ENCODE measurements at places on chromosomes 7 and 10.

GRCh38 chr7:42128703-42129102 lies 108.3 kb downstream of the GLI3 start:
- DNase-seq, result no peak

DNA sequence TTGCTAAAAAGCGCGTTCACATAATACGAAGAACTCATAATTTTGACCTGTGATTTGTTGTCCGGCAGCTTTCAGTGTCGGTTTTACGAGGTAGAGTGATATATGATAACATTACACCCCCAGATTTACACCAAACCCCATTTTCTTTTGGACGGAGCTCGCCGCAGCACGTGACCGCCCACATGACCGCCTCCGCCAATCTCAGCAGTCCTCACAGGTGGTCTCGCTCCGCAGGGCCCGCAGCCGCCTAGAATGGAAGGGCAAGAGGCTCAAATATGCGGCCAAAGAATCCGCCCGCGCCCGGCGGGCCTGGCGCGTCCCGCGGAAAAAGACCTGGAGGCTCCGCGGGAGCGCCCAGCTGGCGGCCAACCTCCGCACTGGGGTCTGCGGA lies at the start of gene HOXA7:
HOXA7 (minus strand) TSS at position 168 of the 391 bp plus-strand sequence; CDS start at position 38, 130 bp downstream.
- DNase-seq, result no peak

DNA sequence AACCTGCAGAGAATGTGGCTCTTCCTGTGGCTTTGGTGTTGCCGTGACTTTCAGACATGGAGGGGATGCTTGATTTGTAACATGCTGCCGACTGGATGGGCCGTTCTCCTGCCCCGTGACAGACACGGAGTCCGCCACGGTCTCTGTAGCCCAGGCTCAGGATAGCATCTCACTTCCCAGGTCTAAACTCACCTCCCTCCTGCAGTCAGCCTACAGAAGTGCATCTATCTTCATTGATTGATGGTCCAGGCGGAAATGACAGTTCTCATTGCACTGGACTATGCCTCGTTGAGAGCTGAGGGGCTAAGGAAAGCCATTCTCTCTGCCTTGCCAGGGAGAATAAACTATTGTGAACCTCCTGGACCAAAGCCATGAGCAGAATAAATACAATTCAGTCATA lies 77.5 kb downstream of the CHN2 start:
- DNase-seq, result no peak

- DNase-seq, result no peak
These were observed 154.1 kb upstream of the PDE1C start for GRCh38 chr7:32224276-32224675.

DNA sequence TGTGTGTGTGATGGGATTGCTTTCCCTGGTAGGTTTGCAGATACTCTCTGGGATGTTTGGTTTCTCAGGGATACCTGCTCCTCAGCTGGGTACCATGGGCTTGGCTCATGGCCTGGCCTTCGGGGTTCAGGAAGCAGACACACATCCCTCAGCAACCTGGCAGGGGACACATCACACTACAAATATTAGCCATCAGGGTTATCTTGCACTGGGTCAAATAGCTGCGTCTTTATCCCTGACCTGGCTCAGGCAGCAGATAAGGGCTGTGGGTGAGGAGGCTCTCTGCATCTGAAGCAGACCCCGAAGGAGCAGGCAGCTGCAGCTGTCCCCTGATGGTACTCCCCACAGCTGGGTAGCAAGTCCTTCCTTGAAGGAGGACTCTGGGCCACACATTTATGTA lies 25.7 kb upstream of the CDHR3 start:
- no peak for DNase-seq

DNA sequence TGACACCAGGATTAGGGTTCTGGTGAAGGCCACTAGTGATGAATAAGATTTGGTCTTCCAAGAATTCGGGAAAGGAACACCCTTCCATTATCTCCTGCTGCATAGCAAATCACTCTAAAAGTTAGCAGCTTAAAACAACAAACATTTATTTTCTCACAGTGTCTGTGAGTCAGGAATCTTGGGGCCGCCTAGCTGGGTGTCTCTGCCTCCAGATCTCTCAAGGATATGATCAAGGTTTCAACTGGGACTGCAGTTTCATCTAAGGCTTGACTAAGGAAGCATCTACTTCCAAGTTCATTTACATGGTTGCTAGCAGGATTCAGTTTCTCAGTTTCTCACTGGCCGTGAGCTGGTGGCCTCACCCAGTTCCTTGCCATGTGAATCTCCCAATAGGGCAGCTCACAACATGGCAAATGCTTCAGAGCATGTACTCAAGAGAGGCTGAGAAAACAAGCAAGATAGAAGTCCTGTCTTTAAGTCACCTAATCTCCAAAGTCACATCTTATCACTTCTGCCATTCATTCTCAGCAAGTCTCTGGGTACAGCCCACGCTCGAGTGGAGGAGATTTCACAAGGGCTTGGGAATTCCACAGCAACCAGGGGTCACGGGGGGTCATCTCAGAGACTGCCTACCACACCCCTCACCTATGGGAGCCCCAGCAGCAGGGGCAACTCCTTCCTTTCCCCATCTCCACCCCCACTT lies 26.8 kb downstream of the TLX1 start:
- DNase-seq, result no peak

DNA sequence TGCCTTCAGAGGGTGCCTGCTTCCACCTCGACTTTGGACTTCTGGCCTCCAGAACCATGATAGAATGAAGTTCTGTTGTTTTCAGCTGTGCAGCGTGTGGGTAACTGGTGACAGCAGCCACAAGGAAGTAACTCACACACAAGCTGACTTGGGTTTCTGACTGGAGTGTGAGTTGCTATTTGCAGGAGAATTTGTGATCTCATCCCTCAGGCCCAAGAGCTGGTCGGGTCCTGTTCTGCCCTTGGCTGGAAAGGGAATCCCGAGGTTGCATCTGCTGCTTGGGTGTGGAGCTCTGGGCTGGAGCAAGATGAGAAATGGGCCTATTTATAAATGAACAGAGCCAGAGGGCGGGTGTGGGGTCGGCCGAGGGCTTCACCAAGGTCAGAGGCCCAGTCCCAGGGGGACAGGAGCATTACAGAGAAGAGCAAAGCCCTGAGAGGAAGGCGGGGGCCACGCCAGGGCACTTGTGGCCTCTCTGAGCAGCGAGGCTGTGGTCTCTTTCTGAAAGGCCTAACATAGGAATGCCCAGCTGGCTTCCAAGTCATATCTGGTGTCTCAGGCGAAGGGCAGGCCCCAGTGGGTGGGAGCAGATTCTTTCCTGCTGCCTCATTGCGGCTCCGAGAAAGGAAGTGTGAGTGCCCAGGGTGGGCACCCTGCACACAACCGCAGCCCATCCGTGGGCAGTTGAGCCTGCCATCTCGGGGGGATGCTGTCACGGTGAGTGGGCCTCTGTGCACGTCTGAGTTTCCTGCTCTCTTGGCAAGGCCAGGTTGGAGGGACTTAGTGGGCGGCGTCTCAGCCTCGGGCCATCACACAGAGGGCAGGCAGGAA lies 26.5 kb upstream of the C10orf71 start:
- DNase-seq, result no peak

- DNase-seq, result no peak
These were observed 59.9 kb downstream of the BMPER start for GRCh38 chr7:33965183-33965744.

DNA sequence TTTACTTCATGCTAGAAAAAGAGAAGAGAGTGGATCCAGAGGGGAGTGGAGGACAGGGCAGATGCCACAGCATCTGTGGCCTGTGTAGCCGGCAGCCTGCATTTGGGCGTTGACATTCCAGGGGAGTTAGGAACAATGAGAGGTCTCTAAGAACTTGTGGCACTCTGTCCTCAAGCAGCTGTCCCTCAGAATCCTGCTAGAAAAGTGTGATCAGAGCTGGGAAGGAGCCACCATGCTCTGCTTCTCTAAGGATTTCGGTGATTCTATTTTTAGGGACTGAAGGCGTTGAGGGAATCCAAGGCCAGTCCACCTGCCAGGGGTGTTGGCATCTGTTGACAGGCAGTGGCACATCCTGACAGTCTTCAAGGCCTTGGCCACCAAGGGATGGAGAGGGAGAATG lies 7.6 kb downstream of the LRIT2 start:
- no peak for DNase-seq

GRCh38 chr10:108771106-108771505 lies 1152.2 kb downstream of the XPNPEP1 start:
- no peak for DNase-seq

- DNase-seq, result no peak
These were observed 205.0 kb downstream of the BBS9 start for GRCh38 chr7:33334349-33334748.

- DNase-seq, result no peak
These were observed 121.7 kb downstream of the C7orf25 start for GRCh38 chr7:42790196-42790595.

DNA sequence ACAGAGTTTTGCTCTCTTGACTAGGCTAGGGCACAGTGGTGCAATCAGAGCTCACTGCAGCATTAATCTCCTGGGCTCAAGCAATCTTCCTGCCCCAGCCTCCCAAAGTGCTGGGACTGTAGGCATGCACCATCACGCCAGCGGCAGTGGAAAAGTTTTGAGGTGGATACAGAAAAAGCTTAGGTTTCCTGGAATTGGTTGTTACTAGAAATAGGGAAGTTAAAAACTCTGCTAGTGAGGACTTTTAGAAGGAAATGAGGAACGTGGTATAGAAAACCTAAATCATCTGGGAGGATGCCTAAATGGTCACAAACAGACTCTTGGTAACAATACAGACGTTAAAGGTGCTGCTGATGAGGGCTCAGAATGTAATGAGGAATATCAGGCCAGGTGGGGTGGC lies 10.9 kb upstream of the SNX8 start:
- DNase-seq, result no peak

DNA sequence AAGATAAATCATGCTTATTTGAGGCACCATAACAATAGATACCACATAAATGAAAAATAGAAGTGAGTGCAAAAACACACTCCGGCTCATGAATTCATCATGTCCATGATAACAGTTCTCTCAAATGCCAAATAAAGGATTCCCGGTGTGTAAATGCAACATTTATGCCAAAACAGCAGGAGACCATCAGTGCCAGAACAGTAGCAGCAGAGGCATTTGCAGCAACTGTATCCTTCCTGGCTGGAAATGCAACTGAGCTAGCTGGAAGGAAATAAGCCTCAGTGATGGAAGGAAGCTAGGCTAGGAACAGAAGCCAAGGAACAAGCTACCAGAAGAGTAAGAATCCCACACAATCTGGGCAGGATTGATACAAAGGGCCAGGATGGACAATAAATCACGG lies 79.9 kb upstream of the THSD7A start:
- DNase-seq, result no peak

DNA sequence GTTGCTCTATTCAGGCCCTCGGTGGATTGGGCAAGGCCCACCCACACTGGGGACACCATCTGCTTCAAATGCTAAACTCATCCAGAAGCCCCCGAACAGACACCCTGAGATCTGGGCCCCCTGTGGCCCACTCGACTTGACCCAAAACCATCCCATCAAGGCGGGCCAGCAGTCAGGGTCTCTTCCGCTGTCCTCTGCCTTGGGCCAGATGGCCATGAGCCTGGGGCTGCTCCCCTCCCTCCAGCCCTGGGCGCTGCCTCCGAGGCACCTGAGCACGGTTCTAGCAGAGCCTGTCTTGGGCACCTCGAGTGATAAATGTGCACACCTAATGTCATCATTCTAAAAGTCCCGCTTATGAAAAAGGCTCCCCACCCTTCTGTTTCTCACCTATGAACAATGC lies 449.4 kb downstream of the TCERG1L start:
- DNase-seq, result no peak

DNA sequence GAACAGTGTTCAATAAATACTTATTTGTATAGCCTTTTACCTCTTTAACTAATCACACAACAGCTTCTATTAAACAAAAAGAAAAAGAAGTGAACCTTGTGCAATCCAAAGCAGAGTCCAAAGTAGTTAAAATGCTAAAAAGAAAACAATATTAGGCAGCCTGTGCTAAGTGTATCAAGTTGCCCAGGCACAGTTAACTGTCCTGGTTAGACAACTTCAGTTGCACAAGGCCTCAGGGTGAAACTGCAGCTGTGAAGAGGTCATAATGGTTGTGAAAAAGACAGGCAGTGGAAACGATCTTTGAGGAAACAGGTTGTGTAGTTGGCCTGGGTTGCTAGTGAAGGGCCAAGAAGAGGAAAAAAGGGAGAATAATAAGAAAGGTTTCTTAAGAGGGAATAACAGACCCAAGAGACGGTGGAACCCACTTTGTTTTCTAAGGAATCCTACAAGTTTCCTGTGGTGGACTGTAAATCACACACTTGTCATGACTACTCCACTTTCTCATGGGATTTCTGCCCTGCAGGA lies 6.0 kb upstream of the CROT start:
- DNase-seq, result no peak

DNA sequence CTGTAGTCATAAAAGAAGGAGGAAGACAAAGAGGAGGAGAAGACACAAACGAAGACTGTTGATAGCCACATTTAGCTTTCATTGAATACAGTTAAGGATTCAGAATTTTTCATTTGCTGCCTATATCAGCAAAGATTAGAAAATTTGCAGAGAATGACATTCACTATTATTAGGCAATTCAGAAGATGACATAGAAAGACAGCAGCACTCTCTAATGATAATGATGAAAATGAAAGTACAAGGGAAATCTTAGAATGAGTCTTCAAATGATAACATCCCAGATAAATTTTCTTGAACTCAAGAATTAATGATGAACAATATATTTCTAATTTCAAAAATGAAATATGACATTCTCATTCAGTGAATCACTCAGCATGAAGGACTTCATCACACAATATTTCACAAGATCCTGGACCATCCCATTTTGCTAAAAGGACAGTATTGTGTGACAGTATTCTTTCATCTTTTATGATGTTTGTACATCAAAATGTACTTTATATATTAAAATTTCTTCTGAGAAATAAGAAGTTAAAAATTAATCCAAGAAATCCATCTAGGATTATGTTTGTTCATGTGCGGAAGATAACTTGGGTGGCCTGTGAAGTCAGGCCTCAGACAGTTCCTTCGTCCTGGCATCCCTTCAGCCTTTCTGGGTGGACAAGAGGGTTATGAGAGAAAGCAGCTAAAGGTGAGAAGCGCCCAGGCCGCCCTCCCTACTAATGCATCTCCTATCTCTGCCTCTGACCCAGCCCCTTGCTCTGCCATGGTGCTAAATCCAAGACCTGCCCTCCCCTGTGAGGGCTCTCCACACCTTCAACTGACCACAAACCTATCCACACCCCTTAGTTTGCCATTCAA lies 47.4 kb upstream of the CAMK2B start:
- DNase-seq, result no peak

DNA sequence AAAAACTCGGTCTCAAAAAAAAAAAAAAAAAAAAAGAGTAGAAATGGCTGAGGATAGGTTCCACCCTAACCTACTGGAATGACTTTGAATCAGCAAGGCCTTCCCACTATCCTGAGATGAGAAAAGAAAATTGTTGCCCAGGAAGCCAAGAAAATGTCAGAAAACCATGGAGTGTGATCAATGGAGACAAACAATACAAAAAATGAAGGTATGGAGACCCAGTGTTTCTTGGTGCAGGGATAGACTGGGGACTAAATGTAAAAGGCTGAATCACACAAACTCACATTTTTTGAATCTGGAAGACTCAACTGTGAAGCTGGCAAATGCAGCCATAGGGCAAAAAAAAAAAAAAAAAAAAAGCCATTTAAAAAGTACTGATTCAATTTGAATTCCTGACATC lies 364.3 kb upstream of the ANKRD30A start:
- DNase-seq, result no peak

All from occipital lobe (tissue), 3 donors.